ENCODE measurements at places on chromosomes 12 and 14.

DNA sequence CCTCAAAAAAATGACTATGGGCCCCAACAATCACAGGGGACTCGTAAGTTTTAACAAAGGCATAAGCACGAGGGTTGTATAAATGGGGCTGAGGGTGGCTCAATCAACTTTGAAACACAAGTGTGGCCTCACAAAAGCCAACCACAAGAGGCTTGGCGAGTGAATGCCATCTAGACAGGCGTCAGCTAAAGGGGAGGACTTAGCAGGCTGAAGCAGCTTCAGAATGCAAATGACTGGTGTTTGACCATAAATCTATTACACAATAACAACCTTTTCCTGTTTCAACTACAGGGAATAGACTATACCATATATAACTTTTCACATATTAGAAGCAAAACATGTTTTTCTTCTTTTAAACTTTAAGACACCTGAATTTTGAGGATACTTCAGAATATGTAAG, 777.9 kb downstream of the FSCB start:
- no peak for DNase-seq

- no peak for DNase-seq
Observed at GRCh38 chr12:70317781-70318180, 48.3 kb upstream of the KCNMB4 start.

- no peak for DNase-seq
Observed at GRCh38 chr12:69816082-69816481, 8.9 kb upstream of the MYRFL start.

- no peak for DNase-seq
Observed at GRCh38 chr14:37078131-37078530, 94.3 kb downstream of the SLC25A21 start.

- DNase-seq = peak; percentile 31
Observed at GRCh38 chr12:76706101-76706500, 57.8 kb upstream of the ZDHHC17 start.

DNA sequence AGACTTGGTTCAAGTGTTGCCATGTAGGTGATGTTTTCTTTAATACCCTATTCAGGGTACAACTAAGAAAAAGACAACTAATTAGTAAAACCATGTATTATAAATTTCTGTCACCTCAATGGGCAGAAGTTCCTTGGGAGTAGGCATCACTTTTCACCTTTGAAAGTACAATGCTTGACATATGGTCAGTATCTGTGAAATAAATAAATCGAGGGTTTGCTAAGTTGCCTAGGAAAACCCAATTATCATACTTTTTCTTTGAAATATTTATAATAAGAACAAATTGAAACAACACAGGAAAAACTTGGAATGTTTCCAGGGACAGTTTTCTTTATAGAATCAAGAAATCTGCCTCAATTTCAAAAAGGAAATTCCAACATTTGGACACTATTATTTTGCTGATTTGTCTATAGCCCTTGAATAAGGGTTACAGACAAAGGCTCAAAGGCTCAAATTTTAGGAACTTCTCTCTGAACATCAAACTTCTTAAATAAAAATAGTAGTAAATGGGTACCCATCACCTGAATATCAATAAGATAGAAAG, 13.7 kb downstream of the FGD6 start:
- DNase-seq = peak; percentile 22

DNA sequence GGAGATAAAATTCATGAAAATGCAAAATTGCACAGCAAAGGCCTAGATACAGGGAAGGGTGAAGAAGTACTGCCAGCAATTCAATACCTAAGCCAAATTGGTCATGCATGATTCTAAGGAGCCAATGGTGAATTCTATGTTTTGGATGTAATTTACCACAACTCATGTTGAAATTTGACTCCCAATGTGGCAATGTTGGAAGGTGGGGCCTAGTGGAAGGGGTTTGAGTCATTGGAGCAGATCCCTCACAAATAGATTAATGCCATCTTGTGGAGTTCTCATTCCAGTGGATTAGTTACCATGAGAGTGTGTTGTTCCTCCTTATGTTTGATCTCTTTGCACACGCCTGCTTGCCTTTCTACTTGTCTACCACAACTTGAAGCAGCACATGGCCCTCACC, 194.0 kb upstream of the ALG10 start:
- no peak for DNase-seq

GRCh38 chr12:47303995-47304560, 224.3 kb upstream of the AMIGO2 start:
- no peak for DNase-seq

- no peak for DNase-seq
Observed at GRCh38 chr12:38118632-38119031, 197.9 kb upstream of the ALG10B start.

- no peak for DNase-seq
Observed at GRCh38 chr14:21112255-21112654, 11.4 kb downstream of the TMEM253 start.

DNA sequence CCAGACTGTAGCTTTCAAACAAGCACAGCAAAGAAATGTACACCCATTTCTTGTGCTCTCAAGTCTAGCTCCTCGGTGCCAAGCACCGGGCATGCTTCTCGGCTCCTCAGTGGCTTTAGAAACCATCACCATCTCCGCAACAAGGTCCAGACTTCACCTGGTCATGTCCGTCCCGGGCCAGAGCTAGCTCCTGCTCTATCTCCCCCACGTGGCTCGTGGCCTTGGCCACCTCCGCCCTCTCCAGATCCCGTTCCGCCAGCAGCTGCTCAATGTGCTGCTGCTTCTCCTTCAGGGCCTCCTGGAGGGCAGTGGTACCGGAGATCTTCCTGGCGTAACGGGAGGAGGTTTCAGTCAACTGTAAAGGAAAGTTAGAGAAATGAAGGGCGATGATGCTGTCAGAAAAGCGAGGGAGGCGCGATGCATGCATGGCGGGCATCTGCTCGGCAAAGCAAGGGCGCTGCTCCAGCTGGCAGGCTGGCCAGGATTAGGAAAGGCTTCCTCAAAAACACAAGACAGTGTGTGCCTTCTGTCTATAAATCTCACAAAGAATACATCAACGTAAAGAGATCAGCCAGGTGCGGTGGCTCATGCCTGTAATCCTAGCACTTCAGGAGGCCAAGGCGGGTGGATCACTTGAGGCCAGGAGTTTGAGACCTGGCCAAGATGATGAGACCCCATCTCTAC, 67.4 kb downstream of the CLIP1 start:
- DNase-seq = no peak

DNA sequence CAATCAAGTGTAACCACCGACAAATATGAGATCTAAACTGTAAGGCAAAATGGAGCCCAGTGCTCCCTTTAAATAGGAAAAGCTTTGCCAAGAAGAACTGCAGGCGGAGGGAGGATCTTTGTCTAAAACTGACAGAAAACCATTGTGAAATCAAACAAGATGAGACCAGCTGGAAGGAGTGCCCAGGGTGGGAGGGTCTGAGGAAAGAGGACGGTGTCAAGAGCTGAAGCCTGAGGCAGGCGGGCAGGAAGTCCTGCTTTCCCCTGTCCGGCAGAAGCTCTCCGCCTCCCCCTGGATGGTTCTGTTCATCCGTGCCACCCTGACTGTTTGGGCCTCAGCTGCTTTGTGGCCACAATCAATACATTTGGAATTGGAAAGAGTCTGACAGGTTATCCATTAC, 37.5 kb downstream of the CDC42BPB start:
- no peak for DNase-seq

DNA sequence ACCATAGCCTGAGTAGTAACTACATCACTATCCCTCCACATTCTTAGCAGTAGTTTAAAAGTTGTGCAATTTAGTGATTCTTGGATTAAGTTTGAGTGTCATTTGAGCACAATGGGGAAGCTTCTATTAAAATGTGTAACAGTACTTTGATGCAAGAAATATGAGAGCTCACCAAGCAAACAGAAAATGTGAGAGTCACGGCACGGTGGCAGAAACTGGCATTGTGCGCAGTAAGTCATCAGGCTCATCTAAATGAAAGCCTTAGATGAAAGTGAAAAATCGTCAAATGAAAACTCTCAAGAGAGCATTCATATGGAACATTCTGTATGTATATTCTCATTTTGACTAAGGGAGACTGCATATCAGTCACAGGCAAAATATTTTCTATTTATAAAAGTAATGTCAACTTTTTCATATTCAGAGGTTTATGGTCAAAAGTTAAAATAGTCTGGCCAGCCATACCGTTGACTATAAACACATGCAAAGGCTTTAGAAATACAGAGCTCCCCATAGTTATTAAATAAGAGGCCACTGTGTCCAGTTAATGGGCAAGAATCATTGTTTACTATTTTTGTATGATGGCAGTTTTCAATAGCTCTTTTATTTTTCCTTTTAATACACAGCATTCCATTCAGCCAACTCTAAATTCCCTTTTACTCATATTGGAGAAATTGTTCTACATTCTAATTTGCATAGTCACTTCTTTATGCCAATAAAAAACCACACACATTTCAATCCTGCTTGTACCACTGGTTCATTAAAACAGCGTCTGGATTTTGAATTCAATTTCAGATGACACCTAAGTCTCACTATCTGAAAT, 167.9 kb downstream of the PRKD1 start:
- peak; percentile 27 for DNase-seq

- DNase-seq = peak; percentile 50
Observed at GRCh38 chr12:103728323-103728722, 112.7 kb downstream of the NT5DC3 start.

DNA sequence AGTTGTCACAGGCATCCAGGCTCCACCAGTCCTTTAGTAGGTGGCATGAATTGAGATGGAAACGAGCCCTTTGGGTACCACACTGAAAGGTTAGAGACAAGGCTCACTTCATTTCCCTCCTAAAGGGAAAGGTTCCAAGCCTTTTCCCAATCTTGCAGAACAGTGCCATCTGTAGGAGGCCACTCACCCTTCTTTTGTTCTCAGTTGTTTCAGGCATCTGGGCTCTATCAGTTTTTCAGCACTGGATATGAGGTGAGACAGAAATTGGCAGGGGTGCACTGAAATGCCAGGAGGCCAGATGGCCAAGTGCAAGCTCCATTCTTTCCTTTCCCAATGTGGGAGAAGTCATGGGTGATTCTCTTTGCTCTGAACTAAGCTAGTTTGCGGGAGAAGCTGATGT, 15.2 kb downstream of the FBXO33 start:
- DNase-seq = peak; percentile 50

GRCh38 chr12:89514751-89515150, 9.8 kb downstream of the GALNT4 start:
- no peak for DNase-seq

GRCh38 chr14:21106498-21107282, 5.8 kb downstream of the TMEM253 start:
- peak; percentile 85 for DNase-seq

DNA sequence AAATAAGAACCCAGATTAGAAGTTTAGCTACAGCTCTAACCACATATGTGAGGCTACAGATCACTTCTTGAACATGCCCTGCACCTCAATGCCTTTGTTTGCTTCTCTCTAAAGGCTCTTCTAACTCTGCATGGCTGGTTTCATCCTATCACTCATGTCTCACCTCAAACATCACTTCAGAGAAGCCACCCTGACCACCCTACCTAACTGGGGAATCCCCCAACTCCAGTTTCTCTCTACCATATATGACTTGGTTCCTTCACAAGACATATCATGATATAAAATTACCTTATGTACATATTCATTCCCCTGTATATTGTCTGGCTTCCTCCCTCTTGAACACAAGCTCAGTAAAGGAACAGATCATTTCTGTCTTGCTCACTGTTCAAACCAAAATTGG, 250.2 kb upstream of the GRIP1 start:
- DNase-seq = no peak

DNA sequence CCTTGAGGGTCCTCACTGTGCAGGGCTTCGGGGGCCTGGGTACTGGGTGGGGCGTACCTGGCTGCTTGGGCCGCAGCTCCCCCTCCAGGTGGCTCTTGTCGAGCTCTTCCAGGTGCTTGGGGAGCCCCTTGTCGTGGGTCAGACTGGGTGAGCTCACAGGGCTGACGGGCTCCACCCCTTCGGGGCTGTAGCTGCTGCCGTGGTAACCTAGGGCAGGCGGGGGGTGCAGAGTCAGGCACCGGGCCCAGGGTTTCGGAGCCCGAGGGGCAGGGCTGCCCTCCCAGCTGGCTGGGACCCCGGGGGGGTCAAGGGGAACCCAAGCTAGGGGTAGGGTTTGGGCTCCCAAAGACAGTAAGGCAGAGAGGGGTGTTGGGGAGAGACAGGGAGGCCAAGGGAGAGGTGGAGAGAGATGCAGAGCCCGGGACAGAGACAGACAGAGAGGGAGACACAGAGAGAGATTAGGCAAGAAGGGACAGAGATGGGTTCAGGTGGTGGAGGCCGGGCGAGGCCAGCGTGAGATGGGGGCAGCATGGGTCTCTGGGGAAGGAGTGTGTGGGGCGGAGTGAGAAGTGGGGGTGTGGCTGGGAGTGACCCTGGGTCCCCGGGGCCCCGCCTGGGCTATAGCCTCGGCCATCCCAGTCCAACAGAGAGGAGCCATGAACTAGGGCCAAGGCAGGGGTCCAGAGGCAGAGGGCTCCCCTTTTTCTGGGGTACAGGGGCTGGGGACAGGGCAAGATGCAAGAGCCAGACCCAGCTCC, 40.7 kb downstream of the RFLNA start:
- DNase-seq = no peak

Measured in GM23248 (cell line).